Uterus (tissue), 4 donors: ENCODE measurements at places on chromosomes 1 and 21. TPM values are rescaled to one million over a fixed set of nuclear protein-coding genes. Genes with fewer than 3 reads are reported as not detected.

The MGST3 gene
- total RNA-seq, result 141 TPM

The CD247 gene
- total RNA-seq, result not detected

The PIGV gene
- 20.3 TPM for total RNA-seq

The ZNF593OS gene
- not detected for total RNA-seq

The DCST2 gene
- 1.6 TPM for total RNA-seq

The CRP gene
- not detected for total RNA-seq

- DNase-seq, result no peak
These were observed 5.6 kb downstream of the RPS6KA1 start for GRCh38 chr1:26535201-26535600.

GRCh38 chr1:55033265-55033614, 6.1 kb upstream of the PCSK9 start:
- no peak for DNase-seq

GRCh38 chr1:246506674-246507481, at the start of gene SMYD3:
SMYD3 (minus strand) TSS chr1:246507279.
- peak; percentile 78 for DNase-seq

GRCh38 chr1:63887809-63888208, 114.0 kb downstream of the ROR1 start:
- no peak for DNase-seq

DNA sequence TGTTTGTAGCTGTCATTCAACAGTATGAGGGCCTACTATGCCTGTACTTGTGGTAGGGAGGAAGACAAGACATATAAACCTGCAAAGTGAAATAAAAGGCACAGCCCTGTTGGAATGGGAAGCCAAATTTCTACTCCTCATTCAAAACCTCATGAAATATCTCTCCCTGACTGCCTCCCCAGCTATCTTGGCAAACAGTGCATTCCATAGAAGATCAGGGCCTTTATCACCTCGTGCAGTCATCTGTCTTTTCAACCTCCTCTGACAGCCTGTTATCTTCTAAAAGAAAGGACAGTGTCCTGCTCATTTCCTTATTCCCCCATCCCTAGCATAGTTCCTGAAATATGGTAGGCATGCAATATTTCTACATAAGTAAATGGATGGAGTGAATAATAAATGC, 71.0 kb downstream of the SH3GLB1 start:
- DNase-seq, result no peak

- DNase-seq, result no peak
These were observed at the start of gene FCRL1 for GRCh38 chr1:157819896-157820295. FCRL1 (minus strand) TSS chr1:157820120; CDS start chr1:157820037, 83 bp downstream.

DNA sequence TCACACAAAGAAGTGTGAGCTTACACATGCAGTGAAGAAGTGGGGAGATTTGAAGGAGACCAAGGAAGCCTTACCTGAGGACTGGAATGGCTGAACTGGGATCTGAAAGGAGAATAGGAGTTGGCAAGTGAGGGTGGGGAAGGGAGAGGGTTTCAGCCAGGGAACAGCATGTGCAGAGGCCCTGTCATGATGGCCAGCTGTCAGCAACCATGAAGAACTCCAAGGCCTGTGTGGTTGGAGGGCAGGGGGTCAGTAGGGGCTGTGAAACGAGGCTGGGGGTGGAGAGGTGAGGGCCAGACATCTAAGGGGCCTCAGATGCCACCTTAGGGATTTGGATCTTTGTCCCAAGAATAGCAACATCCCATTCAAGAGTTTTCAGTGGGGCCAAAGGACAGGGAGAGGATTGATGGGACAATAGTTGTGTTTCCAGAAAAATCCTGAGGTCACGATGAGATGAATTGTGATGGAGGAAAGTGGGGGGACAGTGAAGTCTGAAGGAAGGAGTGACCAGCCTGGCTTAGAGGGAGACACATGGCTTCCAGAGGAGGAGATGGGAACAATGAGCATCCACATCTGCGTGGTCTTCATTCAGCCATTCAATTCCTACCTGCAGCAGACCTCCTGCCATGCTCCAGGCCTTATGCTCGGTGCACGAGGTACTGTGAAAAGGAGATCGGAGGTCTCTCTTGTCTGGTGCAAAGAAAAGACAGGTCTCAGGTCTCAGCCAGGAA, 187.6 kb downstream of the MATN1 start:
- DNase-seq, result peak; percentile 2

DNA sequence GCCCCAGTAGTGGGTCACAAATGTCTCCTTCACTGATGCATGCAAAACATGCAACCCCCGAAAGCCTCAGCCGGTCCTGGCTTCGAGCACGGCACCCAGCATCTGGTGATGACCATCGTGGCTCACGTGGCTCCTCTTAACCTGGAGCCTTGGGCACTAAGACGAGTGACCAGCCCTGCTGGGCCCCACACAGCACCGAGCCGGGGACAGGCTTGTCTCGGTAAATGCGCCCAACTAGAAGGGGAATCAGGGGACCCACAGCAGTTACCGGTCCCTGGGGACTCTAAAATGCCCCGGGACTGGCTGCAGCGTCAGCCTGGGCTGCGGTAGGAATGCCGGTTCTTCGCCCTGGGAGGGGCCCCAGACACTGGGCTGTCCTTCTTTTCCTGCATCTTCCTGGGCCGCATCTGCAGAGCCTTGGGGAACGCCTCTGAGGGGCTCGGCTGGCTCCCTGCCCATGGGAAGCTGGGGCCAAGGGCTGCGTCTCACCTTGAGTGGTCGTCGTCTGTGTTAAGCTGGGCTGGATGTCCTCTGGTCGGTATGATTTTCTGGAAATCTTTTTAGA, 13.1 kb upstream of the TTC34 start:
- DNase-seq, result no peak

DNA sequence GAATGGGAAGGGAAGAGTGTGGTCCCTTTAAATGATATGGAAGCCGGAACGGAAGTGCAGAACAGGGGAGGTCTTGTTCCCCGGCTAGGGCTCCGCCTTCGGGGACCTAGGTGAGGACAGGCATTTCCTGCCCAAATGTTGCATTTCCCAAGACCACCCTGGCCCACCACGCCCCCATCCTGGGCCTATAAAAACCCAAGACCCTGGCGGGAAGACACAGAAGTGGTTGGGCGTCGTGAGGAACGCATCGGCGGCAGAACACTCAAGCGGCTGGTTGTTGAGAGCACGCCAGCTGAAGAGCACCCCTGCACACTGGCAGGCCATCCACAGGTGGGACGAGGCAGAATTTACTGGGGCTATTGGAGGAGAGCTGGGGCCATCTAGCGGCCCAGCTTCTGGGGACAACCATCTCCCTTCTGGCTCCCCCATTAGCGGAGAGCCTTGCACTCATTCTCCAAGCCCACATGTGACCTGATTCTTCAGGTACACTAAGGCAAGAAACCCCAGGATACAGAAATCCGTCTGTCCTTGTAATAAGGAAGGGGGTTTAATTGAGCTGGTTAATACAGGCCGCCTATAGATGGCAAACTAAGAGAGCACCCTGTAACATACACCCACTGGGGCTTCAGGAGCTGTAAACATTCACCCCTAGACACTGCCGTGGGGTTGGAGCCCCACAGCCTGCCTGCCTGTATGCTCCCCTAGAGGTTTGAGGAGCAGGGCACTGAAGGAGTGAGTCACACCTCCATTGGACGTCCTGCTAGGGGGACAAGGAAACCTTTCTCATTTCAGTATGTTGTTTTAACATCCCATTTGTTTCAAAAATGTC, 1327.9 kb downstream of the BRINP3 start:
- no peak for DNase-seq

- no peak for DNase-seq
These were observed 27.1 kb downstream of the OBSCN start for GRCh38 chr1:228234921-228235320.

DNA sequence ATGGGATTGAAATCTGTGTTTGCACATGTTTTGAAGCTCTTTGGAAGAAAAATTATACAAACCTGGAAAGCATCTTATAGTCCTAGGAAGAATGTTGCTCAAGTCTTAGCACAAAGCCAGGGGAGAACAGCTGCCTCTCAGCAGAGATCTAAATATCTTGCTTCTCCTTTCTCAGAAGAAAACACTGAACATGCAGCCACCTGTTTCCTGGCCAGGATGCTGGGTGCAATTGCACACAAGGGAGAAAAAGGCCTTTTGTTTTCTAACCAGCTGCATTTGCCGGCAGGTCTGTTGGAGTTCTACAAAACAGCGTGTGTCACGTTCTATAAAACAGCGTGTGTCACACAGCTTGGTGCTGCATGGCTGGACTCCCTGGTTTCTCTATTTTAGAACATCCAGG, 259.6 kb upstream of the PLD5 start:
- no peak for DNase-seq

DNA sequence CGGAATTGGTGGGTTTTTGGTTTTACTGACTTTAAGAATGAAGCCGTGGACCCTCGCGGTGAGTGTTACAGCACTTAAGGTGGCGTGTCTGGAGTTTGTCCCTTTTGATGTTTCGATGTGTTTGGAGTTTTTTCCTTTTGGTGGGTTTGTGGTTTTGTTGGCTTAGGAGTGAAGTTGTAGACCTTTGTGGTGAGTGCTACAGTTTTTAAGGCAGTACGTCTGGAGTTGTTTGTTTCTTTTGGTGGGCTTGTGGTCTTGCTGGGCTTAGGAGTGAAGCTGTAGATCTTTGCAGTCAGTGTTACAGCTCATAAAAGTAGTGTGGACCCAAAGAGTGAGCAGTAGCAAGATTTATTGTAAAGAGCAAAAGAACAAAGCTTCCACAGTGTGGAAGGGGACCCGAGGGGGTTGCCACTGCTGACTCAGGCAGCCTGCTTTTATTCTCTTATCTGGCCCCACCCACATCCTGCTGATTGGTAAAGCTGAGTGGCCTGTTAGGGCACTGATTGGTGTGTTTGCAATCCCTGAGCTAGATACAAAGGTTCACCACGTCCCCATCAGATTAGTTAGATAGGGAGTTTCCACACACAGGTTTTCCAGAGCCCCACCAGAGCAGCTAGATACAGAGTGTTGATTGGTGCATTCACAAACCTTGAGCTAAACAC, 20.9 kb downstream of the HENMT1 start:
- DNase-seq, result no peak

DNA sequence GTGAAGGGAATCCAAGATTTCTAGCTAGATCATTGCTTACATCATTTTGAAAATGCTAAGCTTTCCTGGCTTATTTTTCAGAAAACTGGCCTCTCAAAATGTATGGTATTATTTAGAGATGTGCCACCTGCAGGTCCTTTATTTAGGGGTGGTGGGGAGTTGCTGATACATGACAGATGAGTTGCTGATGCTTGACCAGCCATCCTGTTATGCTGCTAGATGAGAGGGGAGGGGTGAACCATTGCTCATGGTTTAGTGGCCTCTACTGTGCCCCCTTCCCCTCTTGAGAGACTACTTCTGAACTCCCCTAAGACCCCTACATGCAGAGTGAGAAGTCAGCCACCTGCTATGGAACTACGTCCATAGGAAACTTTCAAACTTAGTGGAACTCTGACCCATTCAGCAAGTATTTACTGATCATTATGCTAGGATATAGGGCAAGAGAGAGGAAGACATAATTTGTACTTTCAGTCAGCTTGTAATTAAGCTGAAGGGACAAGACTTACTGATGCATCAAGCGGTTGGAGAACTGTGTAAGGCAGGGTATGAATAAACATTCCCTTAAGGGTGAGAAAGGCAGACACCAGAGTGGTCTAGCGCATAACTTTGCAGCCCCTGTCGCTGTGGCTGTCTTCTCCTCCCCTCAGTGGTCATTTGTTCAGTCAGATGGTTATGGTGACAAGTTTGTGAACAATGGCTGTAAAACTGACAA, 34.6 kb downstream of the SLAMF6 start:
- no peak for DNase-seq
